ENCODE measurements at places on chromosomes 12 and 14.

- DNase-seq = no peak
Observed at GRCh38 chr14:55339770-55340169, 68.5 kb downstream of the FBXO34 start.

GRCh38 chr12:80419644-80420043 is 24.4 kb upstream of the PTPRQ start:
- DNase-seq = no peak

DNA sequence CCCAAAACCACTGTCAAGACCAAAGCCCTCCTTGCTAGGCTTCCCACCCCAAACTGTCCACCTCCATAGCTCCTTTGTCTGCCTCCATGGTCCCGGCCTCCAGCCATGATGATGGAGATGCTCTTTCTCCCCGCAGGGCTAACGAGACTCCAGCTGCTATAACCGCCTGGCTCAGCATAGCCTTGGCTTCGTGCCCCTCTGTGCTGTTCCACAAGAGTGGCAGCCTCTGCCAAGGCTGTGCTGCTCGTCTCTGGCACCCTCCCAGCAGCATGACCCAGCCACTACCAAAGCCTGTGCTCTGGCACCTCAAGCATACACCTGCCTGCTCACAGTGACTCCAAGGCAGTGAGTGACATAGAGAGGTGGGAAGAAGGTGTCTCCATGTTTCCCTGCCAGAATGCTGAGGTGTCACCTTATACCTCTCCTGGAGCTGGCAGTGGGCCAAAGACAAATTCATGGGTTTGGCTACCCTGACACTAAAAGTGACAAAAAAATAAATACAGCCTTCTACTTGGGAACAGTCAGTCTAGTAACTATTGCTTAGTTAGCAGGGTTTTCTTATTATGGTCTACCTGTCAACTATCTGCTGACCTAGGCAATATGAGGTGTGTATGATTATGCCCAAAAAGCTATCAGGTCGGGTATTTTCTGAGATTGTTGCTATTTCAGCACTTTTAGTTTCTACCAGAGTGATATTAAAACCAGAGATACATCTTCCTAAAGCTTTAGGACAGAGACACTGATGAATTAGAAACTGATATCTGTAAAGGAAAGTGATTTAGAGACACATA is 16.1 kb upstream of the KRT73 start:
- DNase-seq = no peak

DNA sequence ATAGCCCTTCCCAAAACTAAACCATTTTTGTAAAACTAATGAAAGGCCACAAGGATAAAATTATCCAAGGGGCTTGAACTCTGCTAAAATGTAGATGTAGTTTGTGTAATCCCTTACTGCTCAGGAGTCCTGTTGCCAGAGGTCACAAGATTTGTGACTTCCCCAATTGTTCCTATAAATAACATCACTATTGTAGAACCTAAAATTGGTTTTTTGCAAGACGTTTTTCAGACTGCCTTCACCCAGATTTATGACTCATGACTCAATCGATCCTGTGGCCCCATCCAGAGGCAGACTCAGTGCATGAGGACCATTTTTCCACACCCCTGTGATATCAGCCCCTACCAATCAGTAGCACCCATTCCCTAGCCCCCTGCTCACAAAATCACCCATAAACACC is 61.5 kb upstream of the RASSF8 start:
- DNase-seq = no peak

DNA sequence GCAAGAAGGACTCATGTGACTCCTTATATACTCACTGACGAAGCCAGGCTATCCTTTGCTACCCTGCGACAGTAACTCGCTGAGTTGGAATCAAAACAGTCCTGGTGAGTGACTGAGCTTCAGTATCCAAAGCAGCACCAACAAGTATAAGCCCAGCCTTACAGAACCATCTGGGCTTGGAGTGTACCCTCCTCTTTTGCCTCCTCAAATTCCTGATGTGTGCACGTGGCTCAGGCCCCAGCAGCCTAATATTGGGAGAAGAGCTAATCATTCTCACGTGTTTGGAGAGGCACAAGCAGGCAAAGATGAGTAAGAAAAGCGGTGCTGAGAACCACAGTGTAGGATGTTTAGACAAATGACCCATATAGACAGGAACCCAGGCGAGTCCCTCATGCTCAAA is 34.4 kb downstream of the PPTC7 start:
- no peak for DNase-seq

DNA sequence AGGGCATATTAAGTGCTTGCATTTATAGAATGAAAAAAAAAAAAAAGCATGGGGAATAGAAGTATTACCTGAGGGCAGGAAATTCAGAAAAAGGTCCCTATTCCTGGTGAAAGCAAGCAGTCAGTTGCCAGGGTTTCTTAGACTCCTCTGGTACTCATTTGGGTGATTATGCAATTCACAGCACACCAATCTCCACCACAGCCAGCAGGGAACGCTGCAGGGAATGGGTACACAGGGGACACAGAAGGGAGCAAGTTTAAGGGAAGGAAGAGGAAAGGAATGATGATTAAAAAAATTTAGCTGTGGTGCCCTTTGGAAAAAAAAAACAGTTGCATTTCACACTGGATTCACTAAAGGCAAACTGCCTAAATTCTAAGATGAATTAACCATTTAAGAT is 14.2 kb downstream of the BLTP3B start:
- no peak for DNase-seq

- no peak for DNase-seq
Observed at GRCh38 chr14:44961151-44961553, 595 bp downstream of the KLHL28 start.

DNA sequence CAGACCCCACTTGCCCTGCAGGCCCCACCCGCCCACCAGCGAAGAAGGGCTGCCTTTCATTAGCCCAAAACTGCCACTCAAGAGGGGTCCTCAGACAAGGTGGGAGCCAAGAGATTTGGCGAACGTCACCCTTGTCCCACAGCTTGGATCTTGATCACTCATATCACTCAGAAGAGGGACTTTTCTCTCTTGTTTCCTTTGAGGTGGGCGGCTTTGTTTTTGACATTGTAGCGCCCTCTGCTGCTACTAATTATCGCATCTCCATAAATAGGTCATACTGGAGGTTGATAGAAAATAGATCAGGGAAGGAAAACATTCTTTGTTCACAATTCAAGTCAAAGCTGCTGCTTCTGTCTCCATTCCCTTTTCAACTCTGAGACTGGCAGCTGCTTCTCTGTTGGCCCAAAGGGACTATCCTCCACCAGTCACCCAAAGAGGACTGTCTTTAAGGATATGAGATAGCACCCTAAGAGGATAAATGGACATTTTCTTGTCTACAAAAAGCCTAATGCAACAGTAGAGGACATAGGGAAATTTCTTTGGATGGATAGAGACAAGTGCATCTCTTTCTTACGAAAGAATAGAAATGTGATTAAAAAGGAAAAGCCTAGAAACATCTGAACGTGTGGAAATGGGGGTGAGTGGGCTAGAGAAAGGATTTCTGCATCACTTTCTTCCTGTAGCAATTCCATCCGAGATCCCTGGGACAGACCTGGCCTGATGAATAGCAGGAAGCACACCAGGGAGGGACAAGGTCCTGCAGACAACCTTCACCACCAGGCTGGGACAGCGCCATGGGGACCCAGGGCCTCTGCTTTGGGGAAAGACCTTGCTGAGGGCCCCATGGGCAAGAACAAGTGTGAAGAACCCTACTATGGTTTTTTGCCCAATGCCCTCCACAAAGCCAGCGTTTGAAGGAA is 115.8 kb downstream of the DAD1 start:
- peak; percentile 8 for DNase-seq

DNA sequence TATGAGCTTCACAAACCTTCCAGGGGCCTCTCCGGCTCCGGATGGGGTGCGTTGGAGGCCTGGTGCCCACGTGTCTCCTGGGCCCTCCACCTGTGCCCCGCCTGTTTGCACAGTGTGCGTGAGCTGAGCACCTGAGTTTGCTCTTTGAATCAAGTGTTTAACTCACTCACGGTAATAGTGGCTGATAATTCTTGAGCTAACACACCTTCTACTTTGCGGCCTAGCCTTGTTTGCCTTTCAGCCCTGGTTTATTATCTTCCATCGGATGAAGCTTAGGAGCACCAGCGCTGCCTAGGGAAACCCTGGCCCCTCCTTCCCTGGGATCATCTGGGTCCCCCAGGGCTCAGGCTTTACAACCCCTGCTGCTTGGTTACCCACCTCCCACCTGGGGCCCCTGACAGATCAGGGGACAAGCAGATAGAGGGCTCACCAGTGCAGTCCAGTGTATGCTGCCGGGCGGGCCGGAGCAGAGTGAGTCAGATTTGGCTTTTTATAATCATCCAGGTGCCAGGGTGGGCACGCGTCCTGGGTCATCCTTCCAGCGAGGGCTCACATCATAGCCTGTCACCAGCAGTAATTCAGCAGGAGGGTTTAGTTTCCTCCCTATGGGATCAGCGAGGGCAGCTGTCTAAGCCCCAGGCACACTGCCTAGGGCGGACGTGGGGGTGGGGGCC is 62.8 kb upstream of the RFLNA start:
- no peak for DNase-seq

DNA sequence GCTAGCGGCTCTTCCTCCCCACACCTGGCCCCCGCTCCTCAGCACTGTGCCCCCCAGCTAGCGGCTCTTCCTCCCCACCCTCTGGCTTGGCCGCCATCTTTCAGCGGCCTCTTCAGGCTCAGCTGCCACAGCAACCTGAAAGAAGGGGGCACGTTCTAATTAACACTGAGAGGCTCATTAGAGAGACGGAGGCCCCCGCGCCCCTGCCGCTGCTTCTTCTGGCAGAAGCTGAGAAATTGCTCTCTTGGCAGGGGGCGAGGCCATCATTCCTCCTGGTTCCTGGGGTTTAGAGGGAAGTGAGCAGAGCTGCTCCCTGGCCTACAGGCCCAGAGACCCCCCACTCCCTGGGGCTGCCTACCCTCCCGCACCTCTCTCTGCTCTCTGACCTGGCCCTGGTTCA is 64.4 kb downstream of the IQSEC3 start:
- DNase-seq = no peak

DNA sequence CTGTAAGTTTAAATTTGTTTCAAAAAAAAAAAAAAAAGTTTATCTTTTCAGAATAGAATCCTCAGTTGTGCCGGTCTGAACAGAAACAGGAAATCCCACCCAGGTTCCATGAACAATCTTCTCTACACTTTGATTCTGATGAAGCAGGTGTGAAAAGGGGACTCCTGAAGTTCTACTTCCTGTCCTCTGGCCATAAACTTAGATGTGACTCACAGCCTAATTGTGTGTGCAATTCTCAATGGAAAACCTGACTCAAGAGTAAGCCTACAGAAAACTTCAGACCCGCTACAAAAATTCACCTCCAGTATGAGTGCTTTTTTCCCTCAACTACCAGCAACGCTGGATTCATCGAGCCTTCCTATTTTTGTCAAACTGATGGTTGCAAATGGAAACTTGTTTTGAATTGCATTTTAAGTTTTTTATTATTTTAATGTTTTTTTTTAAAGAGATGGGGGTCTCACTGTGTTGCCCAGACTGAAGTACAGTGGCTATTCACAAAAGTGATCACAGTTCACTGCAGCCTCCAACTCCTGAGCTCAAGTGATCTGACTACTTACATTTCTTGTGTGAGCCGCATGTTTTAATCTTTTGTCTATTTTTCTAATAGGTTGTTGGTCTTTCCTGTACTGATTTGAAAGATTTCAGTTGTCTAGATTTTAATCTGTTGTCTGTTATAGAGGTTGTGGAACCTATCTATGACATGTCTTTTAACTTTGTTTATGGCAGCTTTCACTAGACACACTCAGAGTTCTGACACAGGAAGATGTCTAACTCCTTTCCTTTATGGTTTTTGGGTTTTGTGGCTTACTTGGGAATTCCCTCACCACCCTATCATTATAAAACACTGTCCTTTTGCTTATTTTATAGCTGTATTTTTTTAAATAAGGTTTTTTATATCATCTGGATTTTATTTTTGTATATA is 37.6 kb downstream of the ATG14 start:
- no peak for DNase-seq

DNA sequence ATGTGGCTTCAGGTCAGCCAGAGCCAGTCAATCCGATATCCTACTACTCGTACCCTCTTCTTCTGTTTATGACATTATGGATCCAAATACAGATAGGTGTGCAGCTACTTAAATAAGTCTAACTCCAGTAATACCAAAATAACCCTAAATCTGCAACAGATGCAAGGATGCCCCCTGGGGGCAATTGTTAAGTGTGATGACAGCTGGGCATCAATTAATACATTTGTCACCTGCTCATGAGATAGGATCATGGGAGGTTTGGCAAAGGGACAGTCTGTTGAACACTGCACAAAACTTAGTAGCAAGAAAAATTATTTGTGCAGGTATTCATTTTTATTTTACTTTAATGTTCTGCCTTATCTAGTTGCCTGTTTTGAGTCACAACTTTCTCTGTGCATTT is 83.2 kb downstream of the SLC38A6 start:
- DNase-seq = no peak

GRCh38 chr12:102622618-102623017 is 142.3 kb upstream of the IGF1 start:
- no peak for DNase-seq
